GM23248 (cell line): ENCODE measurements at places on chromosomes 1 and 21. TPM values are rescaled to one million over a fixed set of nuclear protein-coding genes. Genes with fewer than 3 reads are reported as not detected.

IL22RA1 gene
- not detected in 2 replicates for total RNA-seq

DNA sequence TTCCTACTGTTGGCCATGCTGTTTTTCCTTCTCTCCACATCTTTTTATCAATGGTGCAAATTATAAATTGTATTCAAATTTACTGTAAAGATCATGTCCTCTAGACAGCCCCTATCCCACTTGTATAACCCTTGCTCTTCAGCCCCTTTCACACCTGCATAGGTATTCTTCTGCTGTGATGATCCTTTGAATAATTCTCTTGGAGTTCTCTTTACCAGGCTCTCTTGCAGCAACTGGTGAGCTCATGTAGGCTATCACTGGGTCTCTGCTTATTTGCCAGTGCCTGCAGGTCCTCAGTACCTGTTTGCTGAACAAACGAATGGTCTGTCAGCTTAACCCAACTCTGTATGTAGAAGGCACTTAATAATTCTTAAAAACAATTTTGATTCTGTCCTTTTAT is 8.2 kb downstream of the PTPRC start:
- no peak for DNase-seq

DNA sequence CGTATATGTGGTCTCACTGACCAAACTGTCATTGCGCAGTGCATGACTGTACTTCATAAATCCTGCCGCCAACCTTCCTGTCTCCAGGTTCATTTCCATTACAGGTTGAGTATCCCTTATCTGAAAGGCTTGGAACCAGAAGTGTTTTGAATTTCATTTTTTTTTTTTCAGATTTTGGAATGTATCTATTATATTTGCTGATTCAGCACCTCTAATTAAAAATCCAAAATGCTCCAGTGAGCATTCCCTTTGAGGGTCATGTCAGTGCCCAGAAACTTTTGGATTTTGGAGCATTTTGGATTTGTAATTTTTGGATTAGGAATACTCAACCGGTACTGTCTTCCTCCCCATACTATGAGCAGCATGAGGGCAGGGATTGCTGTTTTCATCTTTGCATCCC is 30.7 kb upstream of the RBBP5 start:
- DNase-seq = no peak

OPN3 gene
- 10.2 and 15.2 TPM in 2 replicates for total RNA-seq

S1PR1 gene
- 42.6 and 44.3 TPM in 2 replicates for total RNA-seq

KIAA0040 gene
- total RNA-seq = 0.22 TPM in 1 of 2 replicates, not detected in the other

LAPTM5 gene
- not detected in 2 replicates for total RNA-seq

AADACL3 gene
- total RNA-seq = not detected in 2 replicates

- peak; percentile 63 for DNase-seq
Measured at GRCh38 chr1:28449904-28450303, 55.9 kb upstream of the RCC1 start.

GPR157 gene
- total RNA-seq = 1.7 and 3.3 TPM in 2 replicates

GRCh38 chr1:75165264-75165663 is 31.1 kb downstream of the LHX8 start:
- no peak for DNase-seq

DNA sequence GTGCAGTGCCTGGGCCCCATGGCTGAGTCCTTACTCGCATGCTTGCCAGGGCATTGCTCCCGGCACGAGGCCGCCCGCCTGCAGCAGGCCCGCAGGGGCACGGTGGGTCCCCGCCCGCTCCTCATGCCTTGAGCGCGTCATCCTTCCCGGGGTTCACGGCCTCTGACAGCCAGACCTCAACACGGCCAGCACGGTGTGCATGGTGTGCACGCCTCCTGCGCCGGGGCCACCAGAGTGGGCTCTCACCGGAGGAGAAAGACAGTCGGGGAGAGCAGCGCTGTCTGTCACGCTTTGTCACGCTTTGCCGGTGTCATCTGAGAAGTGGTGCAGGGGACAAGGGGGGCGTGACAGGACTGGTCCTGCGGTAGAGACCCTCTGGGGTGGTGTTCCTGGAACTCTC is 11.9 kb upstream of the COL18A1 start:
- no peak for DNase-seq

DNA sequence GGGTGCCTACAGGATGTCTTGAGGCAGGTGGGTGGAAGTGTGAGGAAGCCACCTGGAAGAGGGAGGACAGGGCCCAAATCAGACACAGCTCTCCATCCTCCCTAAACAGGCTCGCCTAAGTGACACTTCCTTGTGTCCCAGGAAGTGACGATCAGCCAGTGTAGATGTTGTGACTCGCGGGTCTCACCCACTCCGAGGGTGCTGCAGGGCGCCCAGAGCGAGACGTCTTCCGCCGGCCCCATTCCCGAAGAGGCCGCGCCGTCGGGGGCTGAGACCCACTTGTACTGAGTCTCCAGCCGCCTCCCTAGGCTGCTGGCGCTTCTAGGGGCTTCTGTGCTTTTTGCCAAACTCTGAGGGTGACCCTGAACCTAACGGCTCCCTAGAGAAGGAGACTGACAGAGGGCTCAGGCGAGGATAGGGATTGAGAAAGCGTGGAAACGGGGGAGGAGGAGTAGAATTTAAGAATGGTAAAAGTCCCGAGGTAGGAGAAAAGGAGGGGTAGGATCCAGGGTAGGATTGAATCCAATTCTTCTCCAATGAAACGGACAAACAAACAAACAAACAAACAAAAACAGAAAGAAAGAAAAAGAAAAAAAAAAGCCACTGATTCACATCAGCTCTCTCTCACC is 543 bp upstream of the MARK1 start:
- DNase-seq = peak; percentile 15

- no peak for DNase-seq
Measured at GRCh38 chr1:55418208-55419000, 203.2 kb upstream of the USP24 start.

- no peak for DNase-seq
Measured at GRCh38 chr21:45613396-45613795, 30.1 kb upstream of the PCBP3 start.

C8B gene
- not detected in 2 replicates for total RNA-seq
